KBM-7 (cell line): ENCODE measurements at places on chromosomes 7 and 10.

GRCh38 chr10:34808801-34809745 lies 6.0 kb downstream of the PARD3 start:
- no peak for DNase-seq

DNA sequence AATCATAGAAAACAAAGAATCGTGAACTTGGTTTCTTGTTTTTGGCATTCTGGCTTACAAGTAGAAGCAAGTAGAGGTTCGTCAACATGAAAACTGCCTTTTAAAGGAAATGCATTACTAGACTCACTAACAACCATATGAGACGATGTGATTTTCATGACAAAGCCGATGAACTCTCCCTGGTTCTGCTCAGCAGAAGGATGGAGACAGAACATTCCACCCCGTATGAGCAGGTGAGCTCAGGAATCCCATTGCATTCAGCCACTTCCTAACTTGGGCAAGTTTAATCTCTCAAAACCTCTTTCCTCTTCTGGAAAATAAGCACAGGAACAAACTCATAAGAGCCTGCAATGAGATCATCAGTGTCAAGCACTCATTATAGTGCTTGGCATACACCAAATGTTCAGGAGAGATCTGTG lies 57.4 kb upstream of the SVIL start:
- DNase-seq: no peak

GRCh38 chr10:80160361-80161320 lies 28.1 kb downstream of the PLAC9 start:
- no peak for DNase-seq

GRCh38 chr7:78953726-78954363 lies 499.6 kb downstream of the MAGI2 start:
- DNase-seq: no peak

GRCh38 chr10:103747193-103747865 lies 108.0 kb downstream of the SH3PXD2A start:
- no peak for DNase-seq

DNA sequence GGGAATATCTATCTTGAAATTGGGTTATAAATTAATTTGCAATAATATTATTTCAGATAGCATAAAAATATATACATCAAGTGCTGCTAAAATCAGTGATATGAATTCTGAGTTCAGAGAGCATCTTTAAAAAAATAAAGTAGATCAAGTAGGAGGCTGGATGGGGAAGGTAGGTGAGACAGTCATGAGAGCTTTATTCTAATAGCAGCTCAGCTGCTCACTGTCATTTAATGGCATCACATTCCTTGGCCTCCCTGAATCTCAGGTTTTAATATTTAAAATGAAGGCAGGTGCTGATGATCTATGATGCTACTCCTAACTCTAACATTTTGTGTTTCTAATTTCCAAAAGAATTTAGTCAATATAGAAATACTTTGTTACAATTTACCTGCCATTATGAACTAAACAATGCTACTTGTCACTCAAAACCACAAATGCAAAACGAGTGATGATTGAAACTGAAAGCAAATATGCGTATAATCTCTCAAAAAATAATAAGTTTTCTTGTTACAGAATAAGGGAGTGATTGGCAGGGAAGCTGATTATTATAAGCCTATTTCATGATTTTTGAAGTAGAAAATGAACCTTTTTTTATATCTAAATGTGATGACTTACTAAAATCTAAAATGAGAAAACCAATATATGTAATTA lies 147.6 kb upstream of the CSTF2T start:
- DNase-seq: no peak

DNA sequence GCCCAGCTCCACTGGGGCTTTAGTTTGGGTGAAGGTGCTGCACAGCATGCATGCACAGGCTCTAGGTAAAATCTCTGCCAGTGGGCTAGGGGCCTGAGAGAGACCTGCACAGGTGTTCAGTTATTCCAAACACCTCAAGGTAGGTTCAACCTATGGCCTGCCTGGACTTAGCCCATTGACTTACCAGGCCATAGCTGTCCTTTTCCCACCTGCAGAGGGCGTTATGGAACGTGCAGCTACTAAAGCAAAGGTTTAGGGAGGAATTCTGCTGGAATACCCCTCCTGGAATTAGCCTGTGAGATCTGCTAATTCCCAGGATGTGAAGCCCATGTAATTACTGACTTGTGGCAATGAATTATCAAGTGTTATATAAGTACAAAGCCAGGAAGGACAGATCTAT lies 3.6 kb downstream of the VWC2 start:
- DNase-seq: no peak

- DNase-seq: no peak
These were observed 55.4 kb upstream of the SGMS1 start for GRCh38 chr10:50679149-50679548.

- no peak for DNase-seq
These were observed 2.5 kb downstream of the TES start for GRCh38 chr7:116212869-116213268.

DNA sequence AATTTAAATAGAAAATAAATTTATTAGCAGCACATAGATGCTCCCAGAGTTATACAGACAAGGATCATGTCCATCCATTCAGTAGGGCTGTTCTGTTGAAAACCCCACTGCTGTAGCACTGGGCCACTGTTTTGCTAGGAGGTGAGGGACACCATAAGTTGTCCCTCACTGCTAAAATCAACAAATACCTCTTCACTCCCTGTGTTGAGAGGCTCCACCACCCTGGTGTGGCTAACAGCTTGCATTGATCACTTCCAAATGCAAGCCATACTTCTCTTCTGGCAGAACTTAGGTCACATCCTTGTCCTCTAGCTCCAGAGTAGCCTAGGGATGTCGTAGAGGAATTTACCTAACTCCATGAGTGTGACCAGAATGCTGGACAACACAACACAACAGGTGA lies 55.4 kb downstream of the MDFIC start:
- no peak for DNase-seq
